ENCODE measurements at places on chromosomes 5 and 9. TPM values are rescaled to one million over a fixed set of nuclear protein-coding genes. Genes with fewer than 3 reads are reported as not detected.

NR5A1 gene
- total RNA-seq = not detected

SPINK6 gene
- total RNA-seq = not detected

CCNO gene
- not detected for total RNA-seq

CSF1R gene
- 31.3 TPM for total RNA-seq

IL3 gene
- total RNA-seq = not detected

BTNL8 gene
- total RNA-seq = not detected

ELOVL7 gene
- 0.52 TPM for total RNA-seq

TMEM232 gene
- total RNA-seq = 1.6 TPM

ANKDD1B gene
- total RNA-seq = 3.7 TPM

PCDHGA4 gene
- total RNA-seq = 1.0 TPM

IL4 gene
- total RNA-seq = not detected

PTPN3 gene
- 7.8 TPM for total RNA-seq

OR1K1 gene
- total RNA-seq = not detected

PARP8 gene
- 12.0 TPM for total RNA-seq

NPDC1 gene
- 5.7 TPM for total RNA-seq

FAM174A gene
- 20.9 TPM for total RNA-seq

SPINK4 gene
- total RNA-seq = not detected

NEUROG1 gene
- total RNA-seq = not detected

TIMD4 gene
- total RNA-seq = 3.1 TPM

C9orf153 gene
- total RNA-seq = 1.6 TPM

BAAT gene
- total RNA-seq = 0.52 TPM

RPL35 gene
- 2,732 TPM for total RNA-seq

PGM5 gene
- total RNA-seq = 69.4 TPM

TMEFF1 gene
- not detected for total RNA-seq

SHROOM1 gene
- total RNA-seq = 1.6 TPM

CEL gene
- not detected for total RNA-seq

OSMR gene
- 4.2 TPM for total RNA-seq

SLCO4C1 gene
- total RNA-seq = 1.0 TPM

GNA14 gene
- 3.7 TPM for total RNA-seq

ACTBL2 gene
- total RNA-seq = not detected

MYOT gene
- 54.8 TPM for total RNA-seq

Measured in skeletal muscle tissue (tissue), 5 donors.